ENCODE measurements at places on chromosomes 7 and 10.

DNA sequence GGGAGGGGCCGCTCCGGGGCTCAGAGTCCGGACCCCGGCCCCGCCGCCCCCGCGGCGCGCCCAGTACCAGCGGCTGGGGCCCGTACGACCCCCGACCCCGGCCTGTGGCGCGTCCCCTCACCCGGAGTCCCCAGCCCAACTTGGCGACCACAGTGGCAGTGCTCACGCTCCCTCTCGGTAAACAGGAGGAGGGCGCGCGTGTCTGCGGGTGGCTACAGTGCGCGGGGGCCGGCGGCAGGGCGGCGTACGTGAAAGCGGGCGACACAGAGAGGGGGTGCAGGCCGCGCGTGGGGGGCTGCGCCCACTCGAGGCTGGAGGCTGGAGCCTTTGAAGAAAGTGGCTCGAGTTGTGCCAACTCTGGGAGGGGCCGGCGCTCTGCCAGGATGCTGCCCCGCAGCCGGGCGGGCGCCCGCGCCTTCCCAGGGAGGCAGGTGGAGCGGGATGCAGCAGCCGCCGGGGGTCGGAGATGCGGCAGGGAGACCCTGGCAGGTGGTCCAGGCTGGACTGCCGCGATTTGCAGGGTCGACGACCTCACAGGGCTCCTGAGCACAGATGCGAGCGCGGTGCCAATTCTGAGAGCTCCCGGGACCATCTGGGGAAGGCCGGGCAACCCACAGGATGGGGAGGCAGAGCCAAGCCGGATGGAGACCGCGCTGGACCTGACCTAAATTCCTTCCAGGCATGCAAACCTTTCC is 655 bp downstream of the PTPRE start:
- peak; percentile 7 for DNase-seq

- DNase-seq = no peak
These were observed 30.5 kb upstream of the SFTPD start for GRCh38 chr10:79979310-79979975.

DNA sequence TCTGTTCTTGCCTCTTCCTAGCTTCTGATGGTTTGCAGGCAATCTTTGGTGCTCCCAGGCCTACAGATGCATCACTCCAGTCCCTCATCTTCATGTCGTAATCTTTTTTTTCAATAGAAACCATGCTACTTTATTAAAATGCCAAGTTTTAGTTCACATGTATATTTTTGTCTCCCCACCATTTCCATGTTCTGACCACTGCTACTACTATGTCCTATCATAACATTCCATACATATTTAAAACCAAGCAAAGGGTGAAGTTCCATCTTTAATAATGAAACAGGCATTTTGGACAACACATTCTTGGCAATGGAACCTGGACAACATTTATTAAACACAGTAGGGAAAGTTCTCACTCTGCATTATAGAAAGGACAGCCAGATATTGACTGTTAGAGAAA is 58.8 kb downstream of the ZNF518A start:
- no peak for DNase-seq

GRCh38 chr7:69204943-69205342 is 393.3 kb upstream of the AUTS2 start:
- no peak for DNase-seq

- no peak for DNase-seq
These were observed 26.0 kb downstream of the RBM17 start for GRCh38 chr10:6114805-6115341.

GRCh38 chr10:29757551-29758297 is 123.0 kb upstream of the SVIL start:
- no peak for DNase-seq

GRCh38 chr10:48656914-48657305 is 27.8 kb upstream of the WDFY4 start:
- DNase-seq = no peak

GRCh38 chr7:110204527-110204926 is 886.4 kb upstream of the LRRN3 start:
- no peak for DNase-seq

DNA sequence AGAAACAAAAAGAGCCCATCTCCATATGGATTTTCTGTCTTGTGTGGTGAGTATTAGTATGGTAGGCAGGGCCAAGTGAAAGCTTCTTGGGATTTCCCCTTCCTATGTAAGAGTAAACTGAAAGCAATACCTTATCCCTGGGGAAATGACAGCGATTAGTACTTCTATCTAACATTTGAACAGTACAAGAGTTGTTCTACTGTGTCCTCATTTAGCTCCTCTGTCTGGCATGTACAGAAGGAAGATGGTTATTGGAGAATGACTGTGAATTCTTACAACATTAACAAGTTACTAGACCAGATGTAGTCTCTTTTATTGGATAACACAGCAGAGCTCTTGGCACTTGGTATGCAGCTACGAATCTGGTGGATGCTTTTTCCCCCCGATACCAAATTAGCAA is 17.9 kb upstream of the TRIL start:
- DNase-seq = no peak

GRCh38 chr7:93219868-93220267 is 6.4 kb downstream of the HEPACAM2 start:
- DNase-seq = no peak

- no peak for DNase-seq
These were observed 528.8 kb upstream of the PCDH15 start for GRCh38 chr10:55329796-55330195.

DNA sequence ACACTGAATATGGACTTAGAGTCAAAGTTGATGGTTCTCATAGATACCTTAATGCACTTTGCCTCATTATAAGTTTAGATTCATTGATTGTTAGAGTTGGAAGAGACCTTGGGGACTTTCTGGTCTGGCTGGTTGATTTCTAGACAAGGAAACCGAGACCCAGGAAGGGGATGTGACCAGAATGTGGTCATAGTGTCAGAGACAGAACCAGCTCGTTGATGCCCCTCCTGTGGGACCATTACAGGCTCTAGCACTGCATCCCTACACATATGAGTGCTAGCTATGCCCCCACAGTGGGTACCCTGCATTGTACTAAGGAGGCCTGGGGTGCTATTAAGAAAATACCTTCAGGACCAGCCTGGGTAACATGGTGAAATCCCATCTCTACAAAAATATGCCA is 306.6 kb downstream of the CAMK1D start:
- no peak for DNase-seq

DNA sequence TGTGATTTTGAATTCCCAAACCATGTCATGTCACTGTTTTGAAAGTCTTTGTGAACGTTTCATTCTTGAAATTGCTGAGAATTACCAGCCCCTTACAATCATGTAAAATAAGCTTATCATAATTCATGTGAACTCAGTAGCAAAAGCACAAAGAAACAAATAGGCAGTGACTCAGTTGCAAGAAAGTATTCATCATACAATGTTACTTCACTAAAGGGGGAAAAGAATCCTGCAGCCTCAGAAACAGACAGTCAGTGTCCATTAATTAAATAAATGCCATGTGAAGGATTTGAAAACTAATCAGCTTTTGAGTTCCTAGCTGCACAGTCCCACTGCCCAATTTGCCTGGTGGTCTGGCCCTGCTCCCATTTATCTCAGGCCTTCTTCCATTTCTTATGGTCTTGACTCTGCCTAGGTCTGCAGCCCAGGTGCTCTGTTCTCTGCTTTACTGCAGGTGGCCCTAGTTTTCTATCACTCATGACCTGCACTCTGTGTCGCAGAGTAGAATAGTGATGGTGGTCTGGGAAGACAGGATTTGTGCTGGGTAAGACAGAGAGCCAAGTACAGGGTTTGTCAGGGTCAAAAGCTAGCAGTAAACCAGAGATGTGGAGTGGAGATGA is 99.7 kb downstream of the PLCE1 start:
- DNase-seq = no peak

- no peak for DNase-seq
These were observed 465.6 kb upstream of the LRRN3 start for GRCh38 chr7:110625294-110625693.

DNA sequence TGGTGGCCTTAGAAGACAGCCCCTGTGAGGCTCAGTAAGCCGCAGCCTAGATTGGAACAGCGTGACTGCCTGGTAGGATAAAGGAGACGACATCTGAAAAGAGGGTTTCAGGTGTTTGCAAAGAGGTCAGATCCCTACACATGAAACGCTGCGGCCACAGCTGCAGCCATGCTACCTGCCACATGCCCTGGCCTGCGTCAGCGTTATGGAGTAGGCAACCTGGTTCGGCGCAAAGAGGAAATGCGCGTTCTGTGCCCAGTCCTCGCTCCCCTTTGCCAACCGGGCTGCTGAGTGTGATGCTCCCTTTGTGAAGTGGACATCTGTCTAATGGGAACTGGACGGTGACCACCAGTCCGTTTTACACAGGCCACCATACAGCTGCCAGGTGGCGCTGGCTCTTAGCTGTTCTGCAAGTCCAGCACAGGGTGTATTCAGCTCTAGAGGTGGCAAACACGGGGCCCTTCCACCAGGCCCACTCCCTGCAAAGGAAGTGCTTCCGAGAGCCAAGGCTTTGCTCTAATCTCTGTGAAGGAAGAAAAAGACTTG is 160.3 kb downstream of the CELF2 start:
- no peak for DNase-seq

DNA sequence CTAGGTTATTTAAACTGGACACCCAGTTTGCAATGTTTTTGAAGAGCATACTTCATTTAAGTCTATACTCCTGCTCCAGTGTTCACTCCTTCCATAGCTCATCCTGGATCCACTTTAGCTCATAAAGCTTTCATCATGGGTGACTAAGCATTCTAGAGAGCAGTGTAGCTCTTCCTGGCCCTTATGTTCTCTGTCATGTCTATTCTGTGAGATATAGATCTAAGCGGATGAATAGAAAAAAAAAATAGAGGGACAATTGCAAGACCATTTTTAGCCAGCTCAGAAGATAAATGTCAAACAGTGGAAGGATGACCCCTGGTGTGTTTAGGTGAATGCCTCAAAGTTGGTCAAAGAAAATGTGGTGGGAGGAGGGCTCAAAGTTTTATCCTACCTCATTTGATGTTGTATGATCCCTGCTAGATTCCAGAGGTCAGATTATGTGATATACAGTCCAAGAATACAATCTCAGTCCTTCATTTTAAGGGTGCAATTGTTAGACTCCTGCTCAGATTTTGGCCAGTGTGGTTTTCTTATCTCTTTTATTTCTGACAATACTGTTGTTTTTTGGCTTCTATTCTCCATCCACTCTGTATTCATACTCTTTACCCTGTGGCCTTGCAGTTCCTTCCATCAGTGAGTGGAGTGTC is 7.5 kb upstream of the HECW1 start:
- no peak for DNase-seq

GRCh38 chr7:143496263-143496662 is 18.6 kb downstream of the TAS2R41 start:
- no peak for DNase-seq

DNA sequence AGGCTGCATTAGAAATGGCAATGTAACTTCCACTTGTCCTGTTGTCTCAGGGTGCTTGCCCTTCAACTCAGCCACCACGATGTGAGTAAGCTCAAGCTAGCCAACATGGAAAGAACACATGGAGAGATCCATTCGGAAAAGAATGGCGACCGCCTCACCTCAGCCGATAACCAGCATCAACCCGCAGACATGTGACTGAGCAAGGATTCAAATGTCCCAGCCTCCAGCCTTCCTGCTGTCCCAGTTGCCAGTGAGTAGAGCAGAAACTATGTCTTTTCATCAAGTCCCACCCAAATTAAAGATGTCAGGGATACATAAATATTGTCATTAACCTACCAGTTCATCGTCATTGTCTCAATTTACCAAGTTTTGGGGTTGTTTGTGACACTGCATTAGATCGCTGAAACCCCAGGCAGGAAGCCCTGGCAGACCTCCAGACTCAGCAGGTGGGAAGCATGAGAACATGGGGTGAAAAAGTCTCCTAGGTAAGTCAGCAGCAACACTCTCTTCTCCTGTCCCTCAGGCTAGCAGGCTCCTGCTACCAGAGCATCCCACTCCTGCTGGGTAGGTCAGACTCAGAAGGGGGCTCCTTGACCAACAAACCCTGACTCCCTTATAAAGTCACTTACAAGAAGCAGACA is 67.0 kb downstream of the OSBPL3 start:
- no peak for DNase-seq

- DNase-seq = no peak
These were observed 22.7 kb upstream of the MKRN1 start for GRCh38 chr7:140501966-140502365.

GRCh38 chr7:46174196-46174580 is 253.1 kb upstream of the IGFBP3 start:
- no peak for DNase-seq

- no peak for DNase-seq
These were observed 4.8 kb downstream of the ADRB1 start for GRCh38 chr10:114048472-114048871.

DNA sequence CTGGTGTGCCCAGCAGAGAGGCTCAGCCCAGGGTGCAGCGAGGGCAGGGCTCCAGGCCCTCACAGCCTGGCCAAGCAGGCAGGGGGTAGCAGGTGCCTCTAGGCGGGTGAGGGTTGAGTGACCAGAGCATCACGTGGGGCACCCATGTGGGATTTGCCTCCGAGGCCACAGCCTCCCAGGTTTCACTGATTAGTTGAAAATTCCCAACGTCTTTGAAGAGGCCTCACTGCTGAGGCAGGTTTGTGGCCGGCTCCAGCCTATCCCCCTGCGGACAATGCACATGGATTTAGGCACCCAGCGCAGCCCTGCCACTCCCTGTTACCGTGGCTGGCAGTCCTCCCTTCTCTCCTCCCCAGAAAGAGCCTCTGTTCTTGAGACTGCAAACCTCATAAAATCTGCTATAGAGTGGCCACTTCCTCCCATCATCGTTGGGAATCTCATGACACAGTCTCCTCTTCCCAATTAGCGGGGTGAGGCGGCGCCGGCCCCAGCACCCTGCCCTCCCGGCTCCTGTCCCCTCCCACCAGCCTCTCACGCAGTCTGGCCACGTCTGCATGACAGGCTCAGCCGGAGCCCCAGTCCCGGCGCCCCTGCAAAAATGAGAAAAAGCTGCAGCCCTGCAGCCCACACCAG is 10.8 kb downstream of the MYL10 start:
- DNase-seq = no peak

DNA sequence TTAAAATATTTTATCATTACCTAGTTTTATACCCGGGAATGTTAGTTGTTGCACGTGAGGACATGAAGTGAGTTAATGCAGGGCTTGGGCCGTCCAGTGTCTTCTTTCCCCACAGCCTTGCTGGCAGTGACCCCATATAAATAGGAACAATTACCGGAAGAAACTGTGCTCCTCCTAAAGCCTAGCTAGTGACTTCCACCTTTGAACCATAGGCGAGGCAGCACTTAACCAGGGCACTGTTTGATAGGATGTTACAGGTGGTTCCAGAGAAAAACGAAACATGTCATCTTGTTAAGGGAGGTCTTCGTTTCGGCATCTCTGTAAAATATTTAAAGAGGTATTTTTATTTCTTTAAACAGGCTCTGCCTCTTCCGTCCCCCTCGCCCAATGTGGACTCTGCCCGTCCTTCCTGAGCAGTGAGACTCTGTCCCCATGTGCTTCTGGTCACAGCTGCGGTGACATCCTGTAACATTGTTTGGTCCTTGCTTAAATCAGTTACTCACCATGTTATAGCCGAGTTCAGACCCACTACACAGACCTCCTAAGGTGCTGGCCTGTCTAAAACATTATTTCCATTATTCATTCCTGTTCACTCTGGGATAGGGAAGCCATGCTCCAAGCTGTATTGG is 145.6 kb downstream of the MGMT start:
- DNase-seq = no peak

DNA sequence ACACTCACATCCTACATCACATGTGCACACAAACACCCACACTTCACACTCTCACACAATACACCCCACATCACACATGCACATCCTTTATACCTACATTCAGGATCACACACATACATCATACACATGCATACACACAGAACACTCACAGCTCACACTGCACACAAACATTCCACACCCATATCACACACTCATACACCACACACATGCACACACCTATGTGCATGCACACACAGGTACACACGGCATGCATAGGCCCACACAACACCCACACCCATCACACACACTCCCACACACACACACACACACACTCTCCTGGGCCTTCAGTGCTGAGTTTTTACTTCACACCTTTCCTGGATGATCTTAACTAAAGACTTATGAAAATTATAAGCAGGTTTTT is 220.5 kb downstream of the DNAJB6 start:
- DNase-seq = no peak
